SK-N-SH treated with all-trans-retinoic acid at 6 μM for 48 hours (cell line): ENCODE measurements at places on chromosomes 4 and X.

DNA sequence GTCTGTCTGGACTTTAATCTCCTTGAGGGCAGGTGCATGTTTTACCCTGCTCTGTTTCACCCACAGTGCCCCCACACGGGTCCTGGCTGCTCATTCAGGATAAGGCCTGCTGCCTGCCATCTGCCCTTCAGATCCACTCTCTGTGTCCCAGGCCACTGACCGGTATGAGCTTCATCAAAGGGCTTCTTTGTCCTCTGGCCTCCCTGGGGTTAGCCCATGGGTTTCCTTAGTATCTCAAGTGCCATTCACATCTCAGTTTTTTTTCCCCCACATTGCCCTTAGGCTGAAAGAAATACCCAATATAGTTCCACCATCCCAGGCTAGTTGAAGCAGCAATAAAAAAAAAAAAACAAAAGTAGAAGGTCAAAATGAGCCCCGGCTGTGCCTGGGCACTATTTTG lies 9.3 kb downstream of the CD99L2 start:
- ATAC-seq: no peak

GRCh38 chrX:47285836-47286320 lies 53.1 kb downstream of the USP11 start:
- no peak for ATAC-seq

GRCh38 chrX:16559206-16559619 lies 90.7 kb upstream of the S100G start:
- peak; percentile 73 for ATAC-seq

DNA sequence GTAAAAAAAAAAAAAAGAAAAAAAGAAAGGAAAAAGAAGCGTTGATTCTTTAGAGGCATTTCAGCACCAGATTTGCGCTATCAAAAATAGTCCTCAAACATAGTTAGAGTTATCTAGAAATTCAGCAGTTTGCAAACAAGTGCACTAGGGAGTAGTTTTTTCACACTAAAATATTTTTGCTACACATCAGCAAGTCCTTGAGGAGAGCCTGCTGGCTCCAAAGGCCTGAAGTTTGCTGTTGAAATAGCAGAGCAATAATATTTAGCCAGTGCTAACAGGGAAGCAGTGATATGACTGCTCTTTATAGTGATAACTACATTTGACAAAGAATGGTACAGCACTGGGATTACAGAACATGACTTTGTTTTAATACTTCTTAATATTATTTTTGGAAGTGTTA lies 472.2 kb downstream of the PCDH7 start:
- ATAC-seq: no peak
